Stimulated activated CD8-positive, alpha-beta memory T cell treated with anti-CD3 and anti-CD28 coated beads, Interleukin-7, amount 100 ng/mL, for 1 hour (primary cell): ENCODE measurements at places on chromosomes 6 and 20.

DNA sequence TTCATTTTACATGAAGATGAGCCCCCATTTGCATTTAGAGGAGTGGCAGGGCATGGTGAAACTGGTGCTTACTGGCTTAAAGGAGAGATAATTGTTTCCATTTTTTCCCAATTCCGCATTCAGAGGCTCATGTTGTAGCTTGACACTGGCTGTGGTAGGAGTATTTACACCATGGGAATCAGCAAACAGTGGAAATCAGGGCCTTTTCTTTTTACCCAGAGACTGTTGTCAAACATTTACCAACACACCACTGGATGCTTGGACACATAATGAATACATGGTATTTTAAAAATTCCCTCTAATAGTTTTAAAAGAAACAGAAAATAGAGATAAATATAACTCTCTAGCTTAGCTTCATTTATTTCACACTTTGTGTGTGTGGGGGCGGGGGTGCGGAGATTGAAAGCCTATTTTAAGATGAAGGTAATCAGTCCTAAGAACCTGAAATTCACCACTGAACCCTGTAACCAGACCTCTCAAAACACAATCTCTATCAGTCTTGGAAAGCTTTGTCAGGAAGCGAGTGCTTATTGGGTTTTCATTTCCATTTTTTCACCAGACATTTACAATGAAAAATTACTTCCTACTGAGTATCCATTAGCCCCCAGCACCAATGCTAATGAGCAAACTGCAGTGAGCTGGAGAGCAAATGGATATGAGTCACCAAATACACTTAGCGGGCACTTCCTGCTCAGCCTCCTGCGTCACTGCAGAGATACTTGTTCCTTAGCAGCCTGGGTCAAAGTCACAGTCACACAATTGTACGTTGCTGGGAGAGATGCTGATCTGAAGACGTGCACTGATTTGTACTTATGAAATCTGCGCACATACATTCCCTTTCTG is 532.0 kb downstream of the BCKDHB start:
- DNase-seq: peak; percentile 0

DNA sequence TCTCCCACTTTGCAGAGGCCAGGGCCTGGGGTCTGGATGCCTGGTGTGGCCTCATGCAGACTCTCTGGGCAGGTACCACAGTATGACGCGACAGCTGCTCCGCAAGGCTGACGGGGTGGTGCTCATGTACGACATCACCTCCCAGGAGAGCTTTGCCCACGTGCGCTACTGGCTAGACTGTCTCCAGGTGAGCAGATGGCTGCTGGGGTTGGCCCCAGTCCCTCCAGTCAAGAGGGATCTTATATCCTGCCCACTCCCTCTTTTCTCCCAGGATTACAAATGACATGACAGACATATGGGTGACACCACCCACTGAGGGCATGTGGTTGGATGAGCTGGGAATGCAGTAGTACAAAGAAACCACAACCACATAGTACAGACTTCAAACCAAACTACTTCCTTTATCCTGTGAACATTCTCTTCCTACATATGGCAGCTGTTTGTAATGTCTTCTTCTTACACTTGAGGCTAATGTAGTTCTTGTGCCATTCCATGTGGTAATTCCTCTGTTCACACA is 29.9 kb downstream of the RAB44 start:
- DNase-seq: no peak

DNA sequence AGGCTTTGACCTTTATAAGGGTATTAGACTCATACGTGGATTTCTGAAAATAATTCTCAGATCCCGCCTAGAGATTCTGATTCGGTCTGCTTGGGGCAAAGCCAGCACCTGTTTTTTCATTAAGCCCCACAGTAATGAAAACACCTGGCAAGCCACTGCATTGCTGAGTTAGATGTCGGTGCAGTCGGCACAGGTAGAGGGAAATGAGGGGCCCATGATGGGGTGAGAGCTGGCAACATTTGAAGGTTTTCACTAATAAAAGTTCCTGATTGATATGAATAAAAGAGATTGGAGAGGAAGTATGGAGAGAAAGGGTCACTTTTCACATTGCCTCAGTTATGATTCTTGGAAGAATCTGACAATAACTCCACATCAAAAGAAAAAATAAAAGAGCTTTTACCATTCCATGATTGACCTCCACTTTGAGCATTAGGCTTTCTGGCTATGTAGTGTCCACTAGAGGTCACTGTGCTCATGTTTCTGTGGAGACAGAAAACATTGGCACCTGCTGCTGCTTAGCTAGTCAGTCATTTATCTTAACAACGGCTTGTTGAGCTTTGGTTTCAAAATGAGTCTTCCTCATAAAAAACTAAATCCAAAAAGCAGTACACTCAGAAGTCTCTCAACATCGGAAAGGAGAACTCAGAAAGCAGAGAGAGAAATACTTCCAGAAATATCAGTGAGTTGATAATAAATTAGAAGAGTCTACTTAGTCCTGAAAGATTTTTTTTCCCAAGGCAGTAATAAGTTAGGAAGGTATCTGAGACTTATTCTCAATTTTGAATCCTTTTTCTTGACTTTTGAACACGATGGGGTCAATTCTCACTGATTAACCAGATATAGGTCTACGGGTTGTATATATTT is 53.3 kb upstream of the KLHL31 start:
- no peak for DNase-seq

DNA sequence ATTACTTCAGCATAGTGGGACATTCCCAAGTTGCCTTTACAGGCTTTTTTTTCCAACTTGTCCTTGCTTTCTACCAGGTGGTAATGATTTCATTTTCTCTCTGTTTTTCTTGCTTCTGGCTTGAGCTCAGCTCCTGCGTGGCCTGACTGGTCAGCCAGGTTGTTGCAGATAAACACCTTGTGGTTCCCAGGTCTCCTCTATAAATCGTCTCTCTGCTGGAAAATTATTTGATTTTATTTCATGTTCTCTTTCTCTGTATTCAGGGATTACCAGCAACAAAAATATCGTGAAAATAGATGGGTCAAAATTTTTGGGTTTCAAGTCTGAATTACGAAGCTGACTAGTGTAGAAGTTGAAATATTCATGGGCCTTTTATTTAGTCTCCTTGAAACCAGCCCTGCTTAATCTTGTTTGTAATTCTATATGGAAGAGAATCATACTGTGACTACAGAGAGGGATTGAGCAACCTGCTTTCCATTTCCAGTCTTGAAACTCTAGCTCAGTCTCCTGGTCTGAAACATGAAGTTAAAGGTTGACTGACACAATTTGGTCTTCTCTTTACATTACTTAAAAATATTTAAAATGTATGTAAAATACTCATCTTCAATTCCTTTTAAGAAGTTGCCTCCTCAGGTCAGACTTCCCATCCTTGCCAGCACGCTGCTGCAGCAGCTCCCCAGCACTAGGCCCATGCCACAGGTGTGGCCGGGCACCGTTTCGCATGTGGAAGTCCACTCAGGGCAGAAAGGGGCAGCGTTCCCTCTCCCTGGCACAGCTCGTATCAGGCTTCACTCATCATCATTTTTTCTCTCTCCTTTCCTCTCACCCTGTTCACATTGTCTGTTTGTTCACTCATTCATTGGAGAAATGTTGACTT is 7.1 kb downstream of the DUSP22 start:
- no peak for DNase-seq

DNA sequence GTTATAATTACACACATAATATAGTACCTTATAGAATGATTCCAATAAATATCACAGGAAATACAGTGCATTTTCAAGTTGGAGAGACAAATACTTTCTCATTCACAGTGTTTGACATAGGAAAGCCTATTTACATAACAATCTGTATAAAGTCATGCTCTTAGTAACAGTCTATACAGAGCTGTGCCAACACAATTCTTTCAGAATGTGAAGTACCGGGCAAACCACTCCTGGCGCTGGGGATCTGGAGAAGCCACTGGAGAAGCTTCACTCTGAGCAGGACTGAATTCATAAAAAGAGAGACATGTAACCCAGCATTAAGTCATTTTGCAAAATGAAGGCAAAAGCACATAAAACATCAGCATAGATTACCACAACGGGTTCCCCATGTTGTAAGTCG is 24.9 kb upstream of the MCM9 start:
- DNase-seq: no peak
